Erythroblast (primary cell): ENCODE measurements at places on chromosomes 6 and 20.

GRCh38 chr6:35360349-35361138 is 18.2 kb downstream of the PPARD start:
- DNase-seq: no peak

GRCh38 chr6:10030942-10031537 is 383.8 kb downstream of the TFAP2A start:
- DNase-seq: peak; percentile 38

DNA sequence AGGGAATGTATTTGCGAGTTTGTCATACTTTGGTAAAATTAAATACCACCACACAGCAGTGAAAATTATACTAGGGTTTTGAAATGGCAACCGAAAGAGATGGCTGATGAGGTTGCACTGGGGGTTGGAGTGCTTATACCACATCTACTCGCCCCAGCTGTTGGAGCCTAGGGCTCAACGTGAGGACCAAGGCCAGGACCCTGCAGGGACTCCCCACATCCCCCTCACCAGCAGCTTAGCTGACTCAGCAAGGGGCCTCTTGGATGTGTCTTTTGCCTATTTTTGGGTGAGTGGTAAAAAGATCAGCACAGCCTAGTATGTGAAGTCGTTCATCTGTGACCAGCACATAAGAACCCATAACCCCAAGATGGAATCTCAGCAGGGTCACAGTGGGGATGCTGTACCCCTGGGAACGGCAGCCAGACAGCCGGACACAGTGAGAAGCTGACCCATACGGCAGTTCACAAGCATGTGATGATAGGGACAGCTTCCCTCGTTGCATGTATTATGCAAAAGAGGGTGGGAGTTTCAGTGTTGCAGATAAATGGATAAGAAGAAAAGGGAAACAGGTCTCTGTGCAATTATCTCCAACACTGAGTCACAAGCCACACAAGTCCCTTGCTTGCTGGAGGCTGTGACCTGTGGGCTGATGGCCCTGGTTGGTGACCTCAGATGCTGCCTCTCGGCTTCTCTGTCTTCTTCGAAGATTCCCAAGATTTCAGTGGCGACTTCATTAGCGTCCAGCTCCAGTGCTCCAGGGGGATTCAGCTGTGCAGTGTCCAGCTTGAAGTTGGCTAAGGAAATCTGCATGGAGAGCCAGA is 20.9 kb upstream of the SPO11 start:
- DNase-seq: no peak

- no peak for DNase-seq
Observed at GRCh38 chr6:134588267-134588666, 270.4 kb upstream of the SGK1 start.

DNA sequence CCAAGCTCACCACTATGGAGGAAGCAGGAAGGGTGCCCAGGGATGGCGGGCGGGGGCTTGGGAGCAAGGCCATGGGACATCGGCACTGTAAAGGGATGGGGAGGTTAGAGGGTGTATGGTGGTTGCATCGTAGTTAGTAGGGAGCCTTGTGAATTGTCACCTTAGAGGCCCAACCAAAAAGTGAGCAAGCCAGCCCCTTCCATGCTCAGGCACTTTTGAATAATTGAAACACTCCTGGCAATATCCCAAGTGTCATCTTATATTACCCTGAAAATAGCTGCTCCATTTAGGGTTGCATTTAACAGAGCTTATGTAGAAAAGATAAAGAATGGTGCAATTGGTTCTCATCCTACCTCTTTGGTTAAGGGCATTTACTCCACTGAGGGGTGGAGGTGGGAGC is 169.2 kb downstream of the SAMD5 start:
- DNase-seq: no peak

GRCh38 chr6:39930540-39930939 is 3.7 kb downstream of the MOCS1 start:
- DNase-seq: no peak

- DNase-seq: peak; percentile 59
Observed at GRCh38 chr6:56851541-56852259, 103.2 kb upstream of the BEND6 start.
